ENCODE measurements at places on chromosomes 7 and 10. TPM values are rescaled to one million over a fixed set of nuclear protein-coding genes. Genes with fewer than 3 reads are reported as not detected.

- no peaks in the 10 kb centered on the region for H3K36me3 ChIP-seq
- DNase-seq, result no peak
- no peak overlapping the region for H3K4me3 ChIP-seq
- H3K27me3 ChIP-seq, result no peaks in the 10 kb centered on the region
- no peak overlapping the region for H3K27ac ChIP-seq
- no peaks in the 10 kb centered on the region for H3K4me1 ChIP-seq
These were observed 427.9 kb upstream of the CELF2 start for GRCh38 chr10:10589540-10590303.

DNA sequence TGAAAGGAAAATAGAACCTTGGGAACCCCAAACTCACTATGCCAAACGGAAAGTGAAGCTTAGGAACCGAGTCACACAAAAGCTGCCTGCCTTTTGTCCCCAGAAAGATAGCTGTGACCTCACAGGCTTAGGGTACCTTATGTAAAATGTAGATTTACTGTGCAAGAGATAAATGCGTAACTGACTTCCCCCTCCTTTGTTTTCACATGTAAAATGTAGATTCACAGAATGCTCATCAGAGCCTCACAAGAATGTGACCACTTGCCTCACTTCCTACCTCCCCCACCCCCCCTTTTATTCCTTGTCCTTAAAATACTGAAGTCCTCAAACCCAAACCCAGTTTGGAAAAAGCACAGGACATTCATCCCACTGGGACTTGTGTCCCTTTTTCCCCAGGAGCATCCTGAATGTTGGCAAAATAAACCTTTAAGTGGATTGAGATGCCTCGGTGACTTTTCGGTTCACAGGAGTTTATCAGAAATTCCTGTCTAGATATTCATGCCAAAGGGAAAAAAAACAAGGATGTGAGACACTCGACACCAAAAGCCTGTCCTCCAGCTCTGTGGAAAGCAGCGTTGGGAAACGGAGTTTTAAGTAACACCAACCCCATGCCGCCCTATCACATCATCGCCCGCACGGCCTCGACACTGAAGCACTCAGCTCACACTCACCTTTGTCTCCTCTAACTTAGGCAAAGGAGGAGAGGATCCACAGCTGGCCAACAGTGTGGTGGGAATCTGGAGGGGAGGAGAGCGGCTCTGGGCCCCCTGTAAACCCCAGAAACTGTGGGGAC is 45.9 kb downstream of the SVIL start:
- no peak overlapping the region for H3K4me3 ChIP-seq
- no peaks in the 10 kb centered on the region for H3K27me3 ChIP-seq
- peaks cover 32% of the 10 kb centered on the region for H3K4me1 ChIP-seq
- no peak overlapping the region for H3K27ac ChIP-seq
- DNase-seq, result no peak
- no peaks in the 10 kb centered on the region for H3K36me3 ChIP-seq

- H3K4me3 ChIP-seq, result no peak overlapping the region
- no peaks in the 10 kb centered on the region for H3K27me3 ChIP-seq
- no peaks in the 10 kb centered on the region for H3K36me3 ChIP-seq
- no peak overlapping the region for H3K27ac ChIP-seq
- H3K4me1 ChIP-seq, result no peaks in the 10 kb centered on the region
These were observed 129.5 kb downstream of the TMEM26 start for GRCh38 chr10:61323726-61324125.

EPHA1 gene
- 9.0 TPM for total RNA-seq

MUC12 gene
- total RNA-seq, result 1.2 TPM

NPSR1 gene
- total RNA-seq, result not detected
